Stimulated activated CD4-positive, alpha-beta T cell treated with anti-CD3 and anti-CD28 coated beads, Interleukin-1b, Interleukin-23, amount 100 ng/mL, for 1 hour (primary cell): ENCODE measurements at places on chromosomes 3 and 15.

GRCh38 chr3:123685780-123686179, 100.9 kb upstream of the HACD2 start:
- no peak for DNase-seq

DNA sequence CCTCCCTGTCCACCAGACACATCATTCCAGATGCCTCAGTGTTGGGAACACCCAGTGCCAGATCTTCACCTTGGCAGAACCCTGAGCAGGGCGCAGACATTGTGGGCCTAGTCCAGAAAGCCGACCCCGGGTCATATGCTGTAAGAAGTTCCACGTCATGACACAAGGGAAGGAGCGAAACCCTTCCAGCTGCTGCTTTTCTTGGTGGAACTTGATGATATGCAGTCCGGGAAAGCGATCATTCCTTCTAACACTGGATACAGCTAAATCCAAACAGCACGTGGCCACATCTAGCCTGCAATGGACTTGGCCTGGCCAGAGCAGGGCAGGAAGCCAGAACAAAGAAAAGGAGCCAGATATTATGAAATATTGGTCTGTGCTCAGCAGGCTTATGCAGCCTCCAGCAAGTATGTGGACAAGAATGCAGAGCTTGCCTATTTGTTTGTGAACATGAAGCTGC, 22.0 kb downstream of the GASK1A start:
- no peak for DNase-seq

DNA sequence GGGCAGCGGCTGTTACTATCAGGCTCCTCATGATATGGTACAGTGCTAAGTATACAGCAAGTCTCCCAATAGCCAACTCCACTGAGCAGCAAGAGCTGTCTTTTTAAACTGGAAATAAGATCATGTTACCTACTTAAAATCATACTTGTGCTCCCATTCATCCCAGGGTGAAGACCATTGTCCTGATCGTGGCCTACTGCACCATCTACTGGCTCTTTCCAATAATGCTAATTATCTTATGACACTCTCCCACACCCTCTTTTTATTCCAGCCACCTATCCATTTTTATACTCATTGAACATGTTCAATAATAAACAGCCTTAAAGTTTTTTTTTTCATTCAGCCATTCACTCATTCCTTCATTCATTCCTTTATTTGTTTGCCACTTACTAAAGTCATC, 117.7 kb downstream of the GBE1 start:
- no peak for DNase-seq

DNA sequence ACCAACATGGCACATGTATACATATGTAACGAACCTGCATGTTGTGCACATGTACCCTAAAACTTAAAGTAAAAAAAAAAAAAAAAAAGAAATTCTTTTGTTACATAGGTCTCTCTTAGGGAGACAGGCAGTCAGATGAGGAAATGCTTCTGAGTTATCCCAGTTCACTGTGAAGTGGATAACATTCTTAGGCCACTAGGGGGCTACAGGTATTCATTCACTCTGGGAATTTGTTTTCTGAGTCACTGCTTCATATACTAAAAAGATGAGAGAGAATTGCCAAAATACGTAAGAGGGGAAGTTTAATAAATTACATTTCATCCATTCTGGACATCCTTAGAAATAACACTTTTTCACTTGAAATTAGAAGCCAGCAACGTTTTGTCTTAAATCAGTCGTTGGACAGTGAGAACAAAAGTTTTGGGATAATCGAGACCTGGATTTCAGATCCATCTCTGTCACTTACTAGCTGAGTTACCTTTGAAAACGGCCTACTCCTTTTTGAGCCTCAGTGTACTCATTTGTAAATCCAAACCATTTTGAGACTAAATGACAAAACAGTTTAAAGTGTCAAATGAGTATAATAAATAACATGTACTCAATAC, 738.4 kb upstream of the ALCAM start:
- DNase-seq = no peak

GRCh38 chr15:70936326-70936725, 43.7 kb downstream of the LRRC49 start:
- DNase-seq = no peak

GRCh38 chr15:37931868-37932267, 2.6 kb upstream of the TMCO5A start:
- no peak for DNase-seq

- no peak for DNase-seq
Measured at GRCh38 chr3:164408326-164408725, 670.0 kb downstream of the SI start.

DNA sequence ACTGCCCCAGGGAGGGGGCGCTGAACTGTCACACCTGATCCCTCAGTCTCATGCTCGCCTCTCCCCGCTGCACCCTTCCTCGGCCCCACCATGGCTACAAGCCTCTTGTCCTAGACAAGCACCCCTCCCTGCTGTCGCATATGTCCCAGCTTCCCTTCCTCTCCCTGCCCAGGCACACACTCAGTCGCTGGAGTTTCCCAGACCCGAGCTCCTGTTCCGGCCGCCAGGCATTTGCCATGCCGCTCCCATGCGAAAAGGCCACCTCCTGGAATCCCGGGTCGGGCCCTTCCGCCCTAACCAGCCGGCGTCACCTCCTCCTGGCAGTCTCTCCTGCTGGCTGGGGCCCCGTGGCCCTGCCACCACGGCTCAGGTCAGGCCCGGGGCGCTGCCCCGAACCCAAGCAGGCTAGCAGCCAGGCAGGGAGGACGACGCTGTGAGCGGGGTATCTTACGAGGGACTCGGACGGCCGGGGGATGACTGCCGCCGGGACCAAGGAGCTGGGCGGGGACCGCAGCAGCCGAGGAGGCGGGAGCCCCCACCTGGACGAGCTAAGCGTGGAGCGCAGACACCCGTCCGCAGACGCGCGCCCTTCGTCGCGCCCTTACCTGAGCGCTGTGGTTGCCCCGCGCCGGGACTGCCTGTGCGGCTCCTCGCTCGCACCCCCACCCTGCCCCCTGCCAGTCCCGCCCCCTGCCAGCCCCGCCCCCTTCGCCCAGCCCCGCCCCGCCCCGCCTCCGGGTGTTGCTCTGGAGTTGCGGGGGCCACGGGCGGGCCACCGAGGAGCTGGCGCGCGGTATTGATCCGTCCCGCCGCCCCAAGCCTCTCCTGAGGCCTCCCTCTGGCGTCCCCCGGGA, at the start of gene ALS2CL:
Gene ALS2CL (minus strand): TSS at position 642 of the 854 bp plus-strand sequence. CDS start 4,239 bp downstream, outside the sequence.
- peak; percentile 49 for DNase-seq

- DNase-seq = no peak
Measured at GRCh38 chr3:116135457-116136085, 309.7 kb downstream of the LSAMP start.

GRCh38 chr3:43086460-43087165, 19.3 kb downstream of the POMGNT2 start:
- no peak for DNase-seq

DNA sequence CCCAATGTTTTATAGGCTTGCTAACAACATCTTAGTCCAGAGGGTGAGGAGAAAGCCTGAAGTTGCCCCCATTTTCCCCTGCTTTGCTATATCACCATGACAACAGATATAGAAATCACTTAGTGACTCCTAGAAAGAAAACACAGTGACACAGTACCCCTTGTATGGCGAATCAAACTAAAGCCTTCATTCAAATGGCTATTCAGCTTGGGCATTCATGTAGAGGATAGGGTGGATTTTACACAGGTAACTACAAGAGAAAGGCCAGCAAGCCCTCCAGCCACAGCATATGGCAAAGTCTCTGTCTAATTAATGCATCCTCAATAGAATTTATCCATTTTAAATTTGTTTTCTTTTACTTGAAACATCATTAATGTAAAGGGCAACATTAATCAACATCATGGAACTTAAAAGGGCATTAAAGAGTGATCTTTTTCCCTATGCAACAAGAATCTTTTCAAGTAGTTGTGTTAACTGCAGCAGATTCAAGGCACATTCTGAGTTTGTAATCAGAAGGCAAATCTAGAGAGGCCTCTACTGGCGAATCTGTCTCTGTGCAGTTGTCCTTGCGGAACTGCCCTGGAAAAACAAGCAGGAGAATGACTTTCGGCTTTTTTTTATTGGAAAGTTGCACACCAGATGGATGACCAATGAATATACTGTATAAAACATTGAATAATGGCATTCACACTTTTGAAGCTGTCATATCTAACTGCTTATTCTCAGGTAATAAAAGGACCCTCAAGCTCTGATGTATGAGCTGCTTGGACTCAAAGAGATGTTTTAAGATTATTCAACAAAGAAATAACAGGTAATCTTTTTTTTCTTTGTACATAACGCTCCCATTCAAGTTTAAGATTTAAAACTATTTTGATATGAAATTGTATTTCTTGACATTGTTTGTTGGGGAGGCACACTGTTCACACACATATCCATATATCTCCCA, 621.7 kb upstream of the AGTR1 start:
- DNase-seq = no peak

DNA sequence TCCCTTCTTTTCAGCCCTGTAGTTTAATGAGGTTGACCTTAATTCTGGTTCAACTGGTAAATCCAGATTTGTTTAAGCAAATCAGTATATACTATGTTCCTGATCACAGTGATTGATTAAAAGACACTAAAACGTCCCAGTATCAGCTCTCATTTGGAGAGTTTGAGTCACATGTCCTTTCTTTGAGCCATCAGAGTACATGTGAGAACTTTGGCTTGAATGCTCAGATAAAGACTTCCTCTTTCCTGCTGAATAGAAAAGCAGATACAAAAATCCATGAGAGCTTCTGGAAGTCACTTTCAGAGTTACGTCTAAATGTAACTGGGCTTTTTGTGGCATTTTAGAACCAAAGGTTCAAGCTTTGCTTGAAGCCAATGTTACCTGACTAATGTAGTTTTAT, 341.8 kb upstream of the SATB1 start:
- no peak for DNase-seq

DNA sequence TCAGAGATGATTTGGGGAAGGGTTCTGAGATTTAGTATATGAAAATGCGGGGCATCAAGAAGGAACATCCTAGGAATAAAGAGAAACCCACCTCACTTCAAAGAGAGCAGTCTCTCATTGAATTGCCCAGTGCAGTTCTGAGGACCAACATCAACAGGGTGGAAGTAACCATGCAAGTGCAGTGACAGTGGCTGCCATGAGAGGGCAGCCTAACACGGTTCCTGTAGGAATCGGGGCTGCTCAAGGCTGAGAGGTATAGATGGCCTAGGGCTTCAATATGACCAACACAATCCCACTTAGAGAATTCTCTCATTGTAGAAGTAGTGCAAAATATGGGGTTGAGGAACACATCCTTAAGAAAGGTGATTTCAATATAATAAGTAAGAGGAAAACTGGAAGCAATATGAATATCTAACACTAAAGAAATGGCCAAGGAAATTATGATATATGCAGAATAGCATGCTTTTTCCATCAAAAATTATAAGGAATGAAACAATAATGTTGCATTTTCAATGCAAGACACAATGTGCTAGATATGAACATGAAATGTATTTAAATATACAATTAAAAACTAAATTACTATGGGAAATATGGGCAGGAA, 51.1 kb upstream of the ARRDC4 start:
- peak; percentile 25 for DNase-seq

GRCh38 chr15:84783493-84784251, 33.5 kb upstream of the ALPK3 start:
- no peak for DNase-seq

- no peak for DNase-seq
Measured at GRCh38 chr3:73680391-73681095, 55.8 kb upstream of the PDZRN3 start.

DNA sequence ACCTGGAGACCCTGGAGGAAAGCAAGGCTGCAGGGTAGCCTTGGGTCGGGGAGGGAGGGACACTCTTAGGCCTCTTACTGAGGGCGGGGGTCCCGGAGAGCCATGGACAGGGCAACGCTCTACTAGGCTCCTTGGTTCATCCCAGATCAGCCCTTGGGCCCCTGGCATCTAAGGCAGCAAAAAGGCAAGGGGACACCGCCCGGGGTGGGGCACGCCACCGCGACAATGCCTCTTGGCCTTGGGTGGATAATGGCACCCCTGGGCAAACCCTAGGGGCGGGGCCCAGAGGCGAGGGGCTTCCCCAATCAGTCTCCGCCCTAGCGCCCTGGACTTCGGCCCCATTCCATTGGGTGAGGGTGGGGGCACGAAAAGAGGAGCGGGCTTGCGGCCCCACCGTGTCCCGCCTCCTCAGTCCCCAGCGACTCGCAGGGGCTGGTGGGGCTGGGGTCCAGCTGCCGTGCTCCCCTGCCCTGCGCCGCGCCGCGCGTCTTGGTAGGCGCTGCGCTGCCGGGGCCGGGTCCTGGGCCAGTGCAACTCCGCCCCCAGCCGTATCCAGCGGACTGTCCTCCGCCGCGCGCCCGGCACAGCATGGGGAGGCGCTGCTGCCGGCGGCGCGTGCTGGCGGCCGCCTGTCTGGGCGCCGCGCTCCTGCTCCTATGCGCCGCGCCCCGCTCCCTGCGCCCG, at the start of gene CHST13:
Gene CHST13 (plus strand): TSS at position 411 of the 684 bp plus-strand sequence. CDS start 178 bp downstream, at position 589.
- no peak for DNase-seq

GRCh38 chr3:120831066-120831465, 76.9 kb upstream of the STXBP5L start:
- no peak for DNase-seq

DNA sequence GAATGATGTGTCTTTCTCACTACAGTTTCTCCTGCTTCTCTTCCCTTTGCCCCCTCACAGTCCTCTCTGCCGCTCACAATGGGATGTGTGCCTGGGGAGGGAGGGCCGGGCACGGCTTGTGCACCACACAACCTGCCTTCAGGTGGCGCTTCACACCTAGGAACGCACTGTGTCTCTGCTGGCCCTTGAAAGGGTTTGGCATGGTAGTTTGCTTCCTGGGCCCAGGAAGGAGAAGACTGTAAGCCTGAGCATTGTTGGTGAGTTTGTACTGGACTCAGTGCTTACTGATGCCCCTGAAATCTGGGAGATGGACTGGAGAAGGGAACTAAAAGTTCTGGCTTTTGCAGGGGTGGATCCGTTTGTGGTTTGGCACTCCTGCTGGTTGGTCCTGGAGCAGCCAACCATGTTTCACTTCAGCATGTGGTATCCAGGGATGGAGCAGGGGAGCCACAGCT, 9.2 kb downstream of the ALPK3 start:
- DNase-seq = no peak

GRCh38 chr15:96363707-96364106, 33.2 kb downstream of the NR2F2 start:
- no peak for DNase-seq

DNA sequence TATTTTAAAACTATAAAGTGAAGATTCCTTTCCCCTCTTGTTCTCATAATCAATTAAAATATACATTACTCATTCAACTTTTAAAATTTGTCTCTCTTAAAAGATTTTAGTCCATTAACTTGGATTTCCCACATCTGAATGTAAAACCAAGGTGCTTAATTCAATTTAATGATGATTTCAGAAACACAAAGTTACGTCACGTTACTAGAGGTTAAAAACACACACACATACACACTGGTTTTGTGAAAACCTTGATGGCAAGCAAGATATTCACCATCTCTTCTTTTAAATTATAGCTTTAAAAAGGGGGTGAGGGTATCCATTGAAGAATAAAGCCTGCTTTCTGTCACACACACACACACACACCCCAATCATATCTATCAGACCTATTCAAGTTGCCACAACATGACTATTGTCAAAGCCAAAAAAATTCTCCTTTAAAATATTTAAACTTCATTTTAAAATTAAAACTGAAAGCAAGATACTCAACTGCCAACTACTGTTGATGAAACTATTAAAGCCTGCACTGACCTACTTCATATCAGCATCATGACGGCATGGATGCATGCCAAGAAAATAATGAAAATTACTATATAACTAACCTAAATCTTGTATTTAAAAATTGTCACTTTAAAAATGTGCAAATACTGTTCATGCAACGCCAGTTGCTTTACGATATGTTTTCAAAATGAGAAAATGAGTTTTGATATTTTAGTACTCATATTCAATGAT, 2.1 kb downstream of the RFX7 start:
- no peak for DNase-seq
